ENCODE measurements at places on chromosomes 16 and 17.

GRCh38 chr16:50881956-50882355, 140.1 kb downstream of the CYLD start:
- DNase-seq = no peak

DNA sequence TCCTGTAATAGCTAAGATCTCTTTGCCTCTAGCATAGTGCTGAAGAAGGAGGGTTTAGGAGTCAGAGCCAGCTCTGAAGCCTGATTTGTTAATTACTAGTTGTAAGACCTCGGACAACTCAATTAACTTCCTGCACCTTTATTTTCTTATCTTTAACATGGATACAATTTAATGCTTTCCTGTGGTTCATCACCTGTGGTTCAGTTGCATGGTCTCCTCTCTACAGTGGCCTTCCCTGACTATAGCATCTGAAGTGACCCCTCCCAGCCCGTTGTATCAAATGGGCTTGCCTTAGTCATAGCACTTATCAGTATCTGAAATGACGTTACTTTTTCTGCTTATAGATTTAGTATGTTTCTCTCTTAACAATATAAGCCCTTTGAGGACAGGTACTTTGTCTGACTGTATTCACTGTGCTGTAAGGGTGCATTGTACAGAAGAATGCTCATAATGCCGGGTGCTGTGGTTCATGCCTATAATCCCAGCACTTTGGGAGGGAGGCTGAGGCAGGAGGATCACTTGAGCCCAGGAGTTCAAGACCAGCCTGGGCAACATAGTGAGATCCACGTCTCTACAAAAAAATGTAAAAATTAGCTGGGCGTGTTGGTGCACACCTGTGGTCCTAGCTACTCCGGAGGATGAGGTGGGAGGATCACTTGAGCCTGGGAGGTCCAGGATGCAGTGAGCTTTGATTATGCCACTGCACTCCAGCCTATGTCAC, 2.6 kb upstream of the NDE1 start:
- DNase-seq = no peak

DNA sequence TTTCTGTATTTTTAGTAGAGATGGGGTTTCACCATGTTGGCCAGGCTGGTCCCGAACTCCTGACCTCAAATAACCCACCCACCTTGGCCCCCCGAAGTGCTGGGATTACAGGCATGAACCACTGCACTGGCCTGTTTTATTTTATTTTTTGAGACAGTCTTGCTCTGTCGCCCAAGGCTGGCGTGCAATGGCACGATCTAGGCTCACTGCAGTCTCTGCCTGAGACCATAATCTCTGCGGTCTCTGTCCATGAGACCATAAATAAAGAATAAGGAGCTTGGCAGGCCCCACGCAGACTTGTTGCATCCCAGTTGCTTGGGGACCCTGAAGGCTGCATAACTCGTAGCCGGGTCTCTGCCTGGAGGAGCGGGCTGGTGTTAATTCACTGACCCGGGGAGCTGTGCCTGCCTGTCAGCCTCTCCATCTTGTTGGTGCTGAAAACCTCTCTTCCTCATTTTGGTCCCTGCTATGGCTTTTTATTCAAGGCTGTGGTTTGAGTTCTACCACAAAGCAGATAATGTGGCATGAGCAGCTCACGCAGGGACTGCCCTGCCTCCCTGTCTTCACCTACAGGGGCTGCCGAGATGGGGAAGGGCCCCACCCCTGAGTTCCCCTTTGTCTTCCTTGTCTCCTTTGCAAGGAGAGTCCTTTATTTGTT, 82.1 kb downstream of the MSI2 start:
- DNase-seq = peak; percentile 96

DNA sequence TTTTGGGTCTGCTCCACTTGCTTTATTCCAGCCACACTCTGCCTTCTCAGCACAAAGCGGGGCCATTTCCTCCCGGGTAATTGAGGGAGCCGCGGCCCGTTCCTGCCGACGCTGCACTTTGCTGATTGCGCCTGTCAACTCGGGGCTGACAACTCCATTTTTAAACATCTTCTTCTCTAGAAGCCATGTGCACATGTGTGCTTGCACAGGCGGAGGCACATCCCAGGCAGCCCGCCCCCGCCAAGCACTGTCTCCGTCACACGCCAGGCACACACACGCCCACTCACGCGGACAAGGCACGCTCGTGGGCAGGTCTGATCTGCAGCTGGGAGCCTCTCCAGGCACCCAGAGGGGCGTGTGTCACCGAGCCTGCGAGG, 63.2 kb downstream of the ENGASE start:
- no peak for DNase-seq

GRCh38 chr16:56681939-56682702, at the start of gene MT1X:
TSS of gene MT1X (plus strand) at chr16:56682470. CDS start at chr16:56682541, 71 bp downstream.
- DNase-seq = peak; percentile 81

- no peak for DNase-seq
These were observed 228.6 kb downstream of the ZFHX3 start for GRCh38 chr16:72819345-72819744.

GRCh38 chr17:78502611-78503148, 74.5 kb downstream of the DNAH17 start:
- DNase-seq = no peak

GRCh38 chr17:49022391-49022941, 25.3 kb downstream of the IGF2BP1 start:
- no peak for DNase-seq

DNA sequence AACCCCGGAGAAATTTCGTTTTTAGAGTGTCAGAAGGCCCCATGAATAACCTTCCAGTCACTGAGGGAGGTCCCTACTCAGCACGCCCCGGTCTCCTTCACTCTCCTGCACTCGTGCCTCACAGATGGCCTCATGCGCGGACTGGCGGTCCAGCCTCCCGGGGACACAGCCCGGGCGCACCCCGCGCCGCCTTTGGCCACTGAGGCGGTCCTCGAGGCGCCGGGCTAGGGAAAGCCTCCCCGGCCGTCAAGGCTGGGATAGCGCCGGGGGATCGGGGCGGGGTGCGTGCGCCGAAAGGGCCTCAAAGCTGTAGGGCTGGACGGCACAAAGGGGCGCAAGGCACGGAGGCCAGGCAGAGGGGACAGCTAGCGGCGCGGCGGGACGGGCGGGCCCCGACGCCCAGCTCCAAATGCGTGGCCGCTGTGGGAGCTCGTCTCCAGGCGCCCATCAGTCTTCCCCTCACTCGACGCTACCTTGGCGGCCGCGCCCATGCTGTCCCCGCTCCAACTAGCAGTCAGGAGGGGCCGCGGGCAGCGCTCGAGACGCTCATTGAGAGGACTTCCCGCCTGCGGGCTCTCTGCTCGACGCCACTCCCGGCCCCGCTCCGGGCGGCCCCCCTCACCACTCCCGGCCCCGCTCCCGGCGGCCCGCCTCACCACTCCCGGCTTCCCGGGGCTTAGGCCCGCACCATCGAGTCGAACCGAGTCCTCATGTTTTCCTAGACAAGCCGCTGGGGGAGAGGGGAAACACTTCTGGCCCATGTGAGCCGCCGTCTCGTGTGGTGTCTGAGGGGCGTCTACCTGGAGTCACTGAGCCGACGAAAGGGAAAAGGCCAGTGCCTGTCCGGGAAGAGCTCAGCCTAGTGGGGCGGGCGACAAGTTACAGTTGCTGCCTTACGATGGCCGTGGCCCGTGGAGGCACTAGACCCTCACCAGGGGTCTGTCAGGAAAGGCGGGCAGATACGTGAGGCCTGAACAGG, at the start of gene USP6:
Gene USP6 (plus strand): TSS at position 360 of the 979 bp plus-strand sequence. CDS start 14,336 bp downstream, outside the sequence.
- DNase-seq = peak; percentile 61
